ENCODE measurements at places on chromosomes 2 and 18.

DNA sequence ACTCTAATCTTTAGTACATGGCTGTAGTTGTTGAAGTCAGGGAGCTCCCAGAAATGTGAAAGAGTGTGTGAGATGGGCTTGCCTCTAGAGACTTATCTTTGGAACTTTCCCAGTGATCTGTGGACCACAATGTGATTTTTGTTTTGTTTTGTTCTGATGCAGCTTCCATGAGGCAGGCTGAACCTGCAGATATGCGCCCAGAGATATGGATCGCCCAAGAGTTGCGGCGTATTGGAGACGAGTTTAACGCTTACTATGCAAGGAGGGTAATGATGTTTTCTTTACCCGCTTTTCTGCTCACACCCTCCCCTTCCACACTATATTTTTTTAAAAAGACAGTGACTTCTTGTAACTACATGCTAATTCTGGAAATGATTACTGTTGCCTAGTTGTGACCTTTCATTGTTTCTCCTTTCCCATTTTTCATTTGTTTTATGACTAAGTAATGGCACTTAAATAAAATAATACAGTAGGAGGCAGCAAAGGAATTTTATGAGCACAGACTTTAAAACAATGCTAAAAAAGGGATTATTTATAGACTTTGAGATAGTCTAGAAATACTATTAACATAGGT, 29.3 kb downstream of the BCL2L11 start:
- DNase-seq, result no peak

DNA sequence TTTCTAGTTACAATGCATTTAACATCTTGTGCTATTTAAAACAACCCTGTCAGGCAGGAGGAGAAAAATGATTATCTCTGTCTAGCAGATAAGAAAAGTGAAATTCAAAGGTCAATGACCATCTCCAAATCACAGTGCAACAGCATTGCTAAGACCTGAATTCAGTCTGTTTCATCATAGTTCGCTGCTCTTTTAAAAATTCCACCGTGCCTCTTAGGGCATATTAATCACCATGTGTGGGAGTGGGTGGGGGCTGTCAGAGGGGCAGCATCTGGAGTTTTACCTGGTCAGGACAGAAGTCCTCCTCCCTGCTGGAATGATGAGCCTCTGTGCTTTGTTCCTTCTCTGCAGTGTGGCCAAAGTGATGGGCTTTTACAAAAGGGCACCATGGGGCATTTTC, 418.7 kb upstream of the RGPD4 start:
- DNase-seq, result no peak

DNA sequence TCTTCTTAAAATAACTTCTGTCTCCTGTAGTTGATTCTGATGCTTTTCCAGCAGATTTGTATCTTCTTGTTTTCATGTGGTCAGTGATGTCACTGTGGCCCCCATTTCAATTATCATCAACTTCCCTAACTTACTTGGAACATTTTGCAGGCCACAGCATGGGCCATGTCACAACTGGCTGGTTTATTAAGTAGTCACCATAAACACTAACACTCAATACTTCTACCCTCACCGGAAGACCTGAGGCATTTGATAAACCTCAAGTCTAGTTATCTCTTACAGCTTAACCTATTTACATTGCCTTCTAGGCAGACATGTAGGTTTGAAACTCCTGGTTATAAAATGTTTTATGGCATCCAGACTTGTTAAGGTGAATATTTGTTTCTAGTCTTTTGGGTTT, 37.4 kb upstream of the PROKR1 start:
- no peak for DNase-seq

GRCh38 chr18:44625386-44625785, 55.3 kb upstream of the SETBP1 start:
- no peak for DNase-seq

DNA sequence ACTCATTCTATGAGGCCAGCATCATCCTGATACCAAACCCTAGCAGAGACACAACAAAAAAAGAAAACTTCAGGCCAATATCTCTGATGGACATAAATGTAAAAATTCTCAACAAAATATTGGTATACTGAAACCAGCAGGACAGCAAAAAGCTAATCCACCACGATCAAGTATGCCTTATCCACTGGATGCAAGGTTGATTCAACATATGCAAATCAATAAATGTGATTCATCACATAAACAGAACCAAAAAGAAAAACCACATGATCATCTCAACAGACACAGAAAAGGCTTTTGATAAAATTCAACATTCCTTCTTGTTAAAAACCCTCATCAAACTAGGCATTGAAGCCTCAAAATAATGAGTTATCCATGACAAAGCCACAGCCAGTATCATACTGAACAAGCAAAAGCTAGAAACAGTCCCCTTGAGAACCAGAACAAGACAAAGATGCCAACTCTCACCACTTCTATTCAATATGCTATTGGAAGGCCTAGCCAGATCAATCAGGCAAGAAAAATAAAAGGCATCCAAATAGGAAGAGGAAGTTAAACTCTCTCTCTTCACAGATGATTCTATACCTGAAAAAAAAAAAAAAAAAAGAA, 45.3 kb downstream of the RTTN start:
- DNase-seq, result no peak

GRCh38 chr2:210224941-210225672, at the start of gene ACADL:
TSS of gene ACADL (minus strand) at chr2:210225447. CDS start at chr2:210225263, 184 bp downstream.
- DNase-seq, result no peak

DNA sequence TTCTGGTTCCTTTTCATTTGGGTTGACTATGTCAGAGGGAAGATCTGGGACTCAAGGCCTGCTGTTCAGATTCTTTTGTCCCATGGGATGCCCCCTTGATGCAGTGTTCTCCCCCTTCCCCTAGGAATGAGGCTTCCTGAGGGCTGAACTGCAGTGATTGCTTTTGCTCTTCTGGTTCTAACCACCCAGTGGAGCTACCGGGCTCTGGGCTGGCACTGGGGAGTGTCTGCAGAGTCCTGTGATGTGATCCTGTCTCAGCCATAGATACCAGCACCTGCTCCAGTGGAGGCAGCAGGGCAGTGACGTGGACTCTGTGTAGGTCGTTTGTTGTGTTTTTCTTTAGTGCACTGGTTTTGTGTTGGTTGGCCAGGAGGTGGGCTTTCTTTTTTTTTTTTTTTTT, 32.1 kb upstream of the RHOB start:
- no peak for DNase-seq

- no peak for DNase-seq
These were observed 49.8 kb downstream of the SLC66A2 start for GRCh38 chr18:79901665-79902064.

Measured in CD4-positive, alpha-beta T cell (primary cell).